ENCODE measurements at places on chromosomes 6 and 20.

- no peak for DNase-seq
Observed at GRCh38 chr20:63567386-63568169, 6.5 kb downstream of the HELZ2 start.

DNA sequence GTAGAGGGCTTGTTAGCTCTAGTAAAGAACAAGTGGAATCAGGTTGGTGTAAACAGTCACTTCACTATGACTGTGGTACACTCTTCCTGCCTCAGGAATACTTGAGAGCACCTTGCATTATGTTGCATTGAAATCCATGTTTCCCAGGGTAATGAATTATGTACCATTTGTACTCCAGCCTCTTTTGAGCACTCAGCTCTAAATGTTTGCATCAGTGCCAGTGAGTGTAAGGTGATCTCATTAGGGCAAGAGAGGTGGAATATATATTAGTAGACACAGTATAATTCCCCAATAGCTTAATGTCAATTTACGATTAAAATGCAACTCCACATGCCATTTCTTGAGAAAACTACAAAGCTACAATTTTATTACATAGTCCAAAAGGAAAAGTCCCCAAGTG lies 319.6 kb upstream of the POU3F2 start:
- DNase-seq: no peak

DNA sequence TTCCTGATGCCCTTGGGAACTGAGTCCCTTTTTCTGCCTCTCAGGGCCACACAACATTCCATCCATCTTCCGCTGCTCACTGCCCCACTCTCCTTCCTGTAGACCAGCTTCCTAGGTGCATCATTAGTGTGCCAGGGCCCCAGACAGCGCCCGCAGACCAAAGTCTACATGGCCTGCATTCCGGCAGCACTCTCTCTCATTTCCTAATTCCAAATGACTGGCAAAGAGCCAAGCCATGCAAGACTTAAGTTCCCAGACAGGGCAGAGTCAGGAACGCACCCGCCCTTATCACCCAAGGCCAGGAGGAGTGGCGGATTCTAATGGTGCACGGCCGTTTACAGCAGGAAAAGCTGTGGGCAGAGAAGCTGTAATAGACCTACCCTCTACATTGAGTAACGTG lies 159.8 kb upstream of the ARID1B start:
- peak; percentile 51 for DNase-seq

DNA sequence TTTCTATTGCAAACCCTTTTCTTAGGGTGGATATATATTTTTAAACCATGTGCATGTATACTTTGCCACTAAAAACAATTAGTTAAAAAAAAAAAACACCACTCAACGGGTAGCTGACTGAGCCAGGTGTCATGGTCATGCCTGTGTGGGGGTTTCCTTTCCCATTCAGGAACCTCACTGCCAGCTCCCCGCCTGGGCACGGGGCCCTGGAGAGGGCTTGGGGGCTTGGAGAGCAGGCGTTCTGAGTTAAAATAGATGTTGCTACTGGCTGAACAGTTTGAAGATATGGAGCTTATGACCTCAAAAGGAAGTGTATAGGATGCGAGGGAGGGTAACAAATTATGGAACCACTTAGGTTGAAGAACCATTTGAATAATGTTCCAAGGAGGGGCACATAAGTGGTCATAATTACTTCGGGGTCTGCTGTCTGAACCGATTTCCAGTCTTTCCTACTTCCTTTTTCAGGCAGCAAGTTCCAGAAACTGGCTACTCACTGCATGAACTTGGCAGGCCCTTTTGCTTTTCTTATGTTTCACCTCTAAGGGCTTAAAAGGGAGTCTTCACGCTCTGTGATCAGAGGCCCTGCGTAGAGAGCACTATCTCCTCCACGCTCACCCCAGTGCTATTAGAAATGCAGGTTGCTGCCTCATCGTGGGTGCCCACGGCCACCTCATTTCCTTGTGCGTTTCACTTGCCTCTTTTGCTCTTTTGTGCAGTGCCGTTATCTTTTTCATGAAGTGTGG lies 9.9 kb downstream of the STX16 start:
- DNase-seq: no peak

- no peak for DNase-seq
Observed at GRCh38 chr20:51422514-51423289, 119.8 kb downstream of the NFATC2 start.

DNA sequence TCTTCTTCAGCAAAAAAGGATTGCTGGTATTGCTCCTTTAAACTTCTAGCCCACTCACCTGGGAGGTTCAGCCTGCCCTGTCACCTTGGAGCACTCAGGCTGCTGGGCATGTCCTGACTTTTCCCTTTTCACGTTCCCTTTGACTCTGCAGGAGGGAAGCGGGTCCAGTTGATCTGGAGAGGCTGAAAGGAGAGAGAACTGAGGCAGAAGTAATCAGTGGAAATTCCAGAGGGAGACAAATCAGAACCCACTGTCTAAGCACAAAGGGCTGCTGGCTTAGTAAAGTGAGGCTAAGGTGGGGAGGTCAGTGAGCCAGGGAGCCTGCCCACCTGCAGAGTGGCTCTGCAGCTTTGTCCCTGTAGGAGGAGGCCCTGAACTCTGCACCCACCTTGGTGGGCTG lies 9.7 kb upstream of the SYNDIG1 start:
- no peak for DNase-seq

DNA sequence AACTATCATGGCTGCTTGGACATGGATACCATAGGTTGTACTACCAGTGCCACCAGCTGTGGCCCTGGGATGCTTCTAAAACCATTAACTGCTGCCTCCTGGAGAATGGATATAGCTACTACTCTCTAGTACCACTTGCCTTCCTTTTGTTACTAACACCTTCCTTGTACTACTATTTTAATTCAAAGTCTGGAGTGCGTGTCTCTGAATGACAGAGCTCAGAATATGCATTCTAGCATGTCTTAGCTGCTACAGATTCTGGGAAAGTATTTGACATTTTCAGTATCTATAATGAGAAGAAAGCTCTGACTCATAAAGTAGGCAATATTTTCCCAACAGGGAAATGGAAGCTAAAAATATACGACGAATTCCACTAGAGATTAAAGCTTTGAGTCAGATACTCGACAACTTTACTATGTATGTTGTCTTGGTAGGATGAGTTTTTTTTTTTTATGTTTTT lies 112.3 kb downstream of the PFDN4 start:
- DNase-seq: peak; percentile 44

- DNase-seq: peak; percentile 3
Observed at GRCh38 chr6:53233309-53233708, 84.7 kb upstream of the GCM1 start.

DNA sequence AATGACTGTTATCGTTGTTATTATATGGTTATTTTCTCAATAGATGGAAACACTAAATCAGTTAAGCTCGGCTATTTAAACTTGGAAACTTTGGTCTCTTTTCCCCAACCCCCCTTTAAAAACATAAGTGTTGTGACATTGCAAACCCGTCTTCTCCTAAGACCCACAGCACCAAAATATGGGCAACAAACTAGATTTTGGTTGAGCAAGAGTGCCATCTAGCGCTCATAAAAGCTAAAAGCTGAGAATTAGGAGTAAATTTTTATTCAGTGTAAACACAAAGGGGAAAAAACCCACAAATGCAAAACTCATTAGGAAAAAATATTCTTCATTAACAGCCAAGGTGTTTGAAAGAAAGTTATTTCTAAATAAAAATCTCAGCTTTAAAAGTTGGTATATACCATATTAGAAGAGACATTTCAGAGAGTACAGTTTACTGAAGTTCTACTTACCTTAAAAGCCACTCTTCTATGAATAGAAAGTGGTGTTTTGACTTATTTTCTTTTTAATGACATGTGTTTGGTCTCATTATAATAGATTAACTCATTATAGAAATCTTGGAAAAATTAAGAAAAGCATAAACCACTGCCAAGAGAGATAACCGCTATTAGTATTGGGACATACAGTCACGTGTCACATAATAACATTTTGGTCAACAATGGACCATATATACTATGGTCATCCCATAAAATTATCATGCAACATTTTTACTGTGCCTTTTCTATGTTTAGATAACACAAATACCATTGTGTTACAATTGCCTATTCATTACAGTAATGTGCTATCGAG lies 21.1 kb downstream of the SESN1 start:
- DNase-seq: peak; percentile 66

GRCh38 chr20:60249436-60249835 lies 291.2 kb downstream of the CDH26 start:
- DNase-seq: peak; percentile 95

DNA sequence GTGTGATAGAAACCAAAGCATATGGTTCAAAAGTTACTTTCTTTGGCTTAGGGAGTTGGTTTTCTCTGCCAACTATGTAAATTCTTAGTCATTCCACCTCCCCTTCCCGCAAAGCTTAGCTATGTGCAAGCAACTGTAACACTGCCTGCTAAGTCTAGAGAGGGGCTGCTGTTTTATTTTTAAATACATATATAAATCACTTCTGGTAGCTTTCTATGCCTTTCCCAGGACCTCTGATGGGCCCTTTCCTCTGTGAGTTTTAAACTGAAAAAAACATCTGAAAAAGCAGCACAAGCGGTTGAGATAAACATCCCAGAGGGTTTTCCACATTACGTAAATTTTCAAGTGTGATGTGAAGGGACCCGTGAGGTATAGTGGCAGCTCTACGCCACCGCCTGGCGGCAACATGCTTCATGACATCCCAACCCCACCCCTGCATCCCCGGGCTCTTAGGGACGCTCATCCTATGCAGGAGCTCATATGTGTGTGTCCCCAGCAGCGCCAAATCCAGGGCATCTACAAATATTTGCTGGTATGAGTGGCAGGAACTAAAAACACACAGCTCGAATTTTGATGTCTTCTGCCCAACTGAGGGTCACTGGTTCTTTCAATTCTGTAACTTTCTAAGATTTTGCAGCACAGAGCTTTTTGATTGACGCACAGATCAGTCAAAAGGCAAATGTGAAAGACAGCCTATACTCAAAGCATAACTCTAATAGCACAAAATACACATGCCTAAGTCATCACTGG lies 12.7 kb downstream of the SAYSD1 start:
- peak; percentile 81 for DNase-seq

DNA sequence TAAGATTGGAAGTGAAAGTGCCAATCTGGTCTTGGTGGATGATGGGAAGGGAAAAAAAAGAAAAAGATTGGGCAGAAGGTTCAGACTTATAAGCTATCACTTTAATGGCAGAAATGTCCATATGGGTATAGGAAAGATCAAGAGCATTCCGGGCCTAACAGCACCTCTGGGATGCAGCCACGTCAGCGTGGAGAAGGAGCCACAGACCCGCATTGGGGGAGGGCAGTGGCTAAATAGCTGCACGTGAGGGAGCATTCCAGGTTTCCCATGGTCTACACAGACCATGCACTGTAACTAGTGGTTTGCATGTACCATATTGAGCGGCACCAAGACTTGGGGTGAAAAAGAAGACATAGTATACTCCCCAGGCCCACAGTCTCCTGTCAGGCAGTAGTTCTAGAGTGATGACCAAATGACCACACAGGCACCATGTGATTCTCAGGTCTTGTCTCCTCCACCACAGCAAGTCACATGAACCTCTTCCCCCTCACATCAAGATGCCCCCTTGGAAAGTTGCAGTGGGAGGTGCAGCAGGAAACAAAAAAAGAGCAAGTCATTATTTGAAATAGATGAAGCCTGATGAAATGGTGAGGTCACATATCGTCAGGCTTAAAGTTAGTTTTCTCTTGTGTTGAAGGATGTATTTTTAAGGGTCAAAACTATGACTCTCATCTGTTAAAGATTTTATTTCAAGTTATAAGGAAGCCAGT lies 94.4 kb upstream of the TNFAIP3 start:
- DNase-seq: no peak

DNA sequence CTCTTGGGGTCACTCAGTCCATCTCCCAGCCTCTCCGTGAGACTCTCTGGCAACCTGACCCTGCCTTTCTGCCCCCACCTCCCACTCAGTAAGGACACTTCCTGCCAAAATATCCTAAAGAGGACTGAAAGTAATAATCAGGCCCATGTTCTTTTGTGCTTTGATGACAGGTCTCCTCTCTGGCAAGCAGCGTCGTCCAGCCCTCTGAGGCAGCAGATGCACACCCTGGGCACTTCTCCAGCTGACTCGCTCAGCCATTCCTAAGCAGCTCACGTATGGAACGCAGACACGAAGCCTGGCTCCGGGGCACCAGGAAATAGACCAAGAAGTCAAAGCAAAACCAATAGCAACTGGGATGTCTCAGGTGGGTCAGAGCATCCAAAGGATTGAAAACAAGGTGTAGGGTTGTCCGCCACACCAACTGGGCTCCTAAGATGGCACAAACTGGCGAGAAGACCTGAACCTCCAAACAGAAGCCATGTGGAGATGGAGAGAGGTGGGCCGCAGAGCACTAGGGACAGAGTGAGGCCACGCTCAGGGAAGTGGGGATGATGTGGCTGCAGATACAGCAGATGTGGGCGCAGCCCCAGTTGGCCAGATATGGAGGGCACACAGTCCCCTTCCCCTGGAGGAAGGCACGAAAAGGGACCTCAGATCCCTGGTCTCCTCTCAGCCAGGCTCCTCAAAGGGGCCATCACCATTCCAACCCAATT lies 99.3 kb downstream of the PRND start:
- peak; percentile 78 for DNase-seq

DNA sequence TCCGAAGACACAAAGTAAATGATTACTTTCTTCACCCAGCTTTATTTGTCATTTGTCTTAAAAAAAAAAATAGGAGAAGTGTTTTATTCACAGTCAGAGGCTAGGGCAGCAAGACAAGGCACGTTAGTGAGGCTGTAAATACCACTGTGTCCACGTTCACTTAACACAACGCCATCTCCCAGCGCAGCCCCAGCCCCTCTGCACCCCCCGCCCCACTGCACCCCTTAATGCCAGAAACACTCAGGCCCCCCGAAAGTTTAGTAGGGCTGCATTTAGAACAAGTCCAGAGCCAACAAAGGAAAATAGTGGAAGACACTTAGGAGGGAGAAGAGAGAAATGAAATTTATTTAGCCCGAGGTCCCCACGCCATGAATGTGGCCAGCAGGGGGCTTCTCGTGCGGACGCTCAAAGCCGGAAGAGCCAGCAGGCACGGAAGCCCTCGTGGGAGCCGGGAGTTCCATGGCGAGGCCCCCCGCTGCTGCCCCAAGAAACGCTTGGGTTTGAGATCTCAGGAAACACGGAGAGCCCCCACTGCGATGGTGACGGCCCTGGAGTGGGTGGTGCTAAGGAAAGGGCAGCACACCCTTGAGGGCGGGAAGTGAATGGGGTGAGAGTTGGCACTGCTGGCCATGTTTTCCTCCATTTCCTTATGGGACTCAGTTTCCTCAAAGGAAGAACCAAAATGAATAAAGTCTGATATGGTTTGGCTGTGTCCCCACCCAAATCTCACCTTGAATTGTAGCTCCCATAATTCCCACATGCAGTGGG lies 50.2 kb downstream of the IYD start:
- peak; percentile 61 for DNase-seq

GRCh38 chr6:112956696-112957535 lies 609.8 kb downstream of the RFPL4B start:
- DNase-seq: peak; percentile 91

- peak; percentile 40 for DNase-seq
Observed at GRCh38 chr6:4270776-4271175, 135.4 kb upstream of the ECI2 start.

GRCh38 chr6:117840541-117840983 lies 66.5 kb upstream of the SLC35F1 start:
- no peak for DNase-seq

- no peak for DNase-seq
Observed at GRCh38 chr6:129475477-129476247, 234.3 kb downstream of the ARHGAP18 start.
